ENCODE measurements at places on chromosomes 13 and 19.

DNA sequence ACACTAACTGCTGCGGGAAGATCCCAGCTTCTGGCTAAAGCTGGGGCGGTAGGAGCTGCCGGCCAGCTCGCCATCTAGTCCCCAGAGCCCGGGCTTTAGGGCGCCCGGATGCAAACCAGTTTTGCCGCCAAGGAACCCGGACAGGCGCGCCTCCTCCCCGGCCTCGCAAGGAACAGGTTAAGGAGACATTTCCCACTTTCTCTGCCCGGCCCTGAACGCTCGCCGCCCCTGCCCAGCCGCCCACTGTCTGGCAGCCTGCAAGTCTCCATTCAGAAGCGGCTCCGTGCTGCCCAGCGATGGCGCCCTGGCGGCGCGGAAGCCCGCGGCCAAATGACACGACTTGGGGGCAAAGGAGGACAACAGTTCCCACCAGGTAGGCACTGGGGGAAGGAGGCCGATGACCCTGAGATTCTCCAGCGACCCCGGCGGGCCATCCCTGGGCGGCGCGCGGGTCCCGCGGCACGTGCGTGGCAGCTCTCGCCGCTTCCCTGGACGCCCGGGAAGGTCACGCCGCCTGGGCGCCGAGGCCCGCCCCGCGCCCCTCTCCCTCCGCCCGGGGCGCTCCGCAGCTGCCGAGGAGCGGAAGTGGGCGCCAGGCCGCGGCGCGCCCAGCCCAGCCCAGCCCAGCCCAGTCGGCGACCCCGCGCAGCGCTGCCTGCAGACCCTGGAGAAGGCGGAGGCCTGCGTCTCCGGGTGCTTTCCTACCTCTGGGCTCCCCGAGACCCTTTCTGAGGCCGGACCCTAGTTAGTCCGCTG, 42.2 kb upstream of the HNRNPA1L2 start:
- DNase-seq, result peak; percentile 57

GRCh38 chr19:18635831-18636182, 1.0 kb upstream of the KLHL26 start:
- no peak for DNase-seq

DNA sequence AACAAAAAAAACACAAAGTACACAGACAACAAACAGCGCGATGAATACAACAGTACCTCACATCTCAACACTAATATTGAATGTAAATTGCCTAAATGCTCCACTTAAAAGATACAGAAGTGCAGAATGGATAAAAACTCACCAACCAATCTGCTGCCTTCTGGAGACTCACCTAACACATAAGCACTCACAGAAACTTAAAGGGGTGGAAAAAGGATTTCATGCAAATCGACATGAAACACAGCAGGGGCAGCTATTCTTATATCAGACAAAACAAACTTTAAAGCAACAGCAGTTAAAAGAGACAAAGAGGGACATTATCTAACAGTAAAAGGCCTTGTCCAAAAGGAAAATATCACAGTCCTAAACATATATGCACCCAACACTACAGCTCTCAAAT, 209.5 kb downstream of the ABCC4 start:
- DNase-seq, result no peak

- DNase-seq, result no peak
Measured at GRCh38 chr13:101399365-101399764, 16.9 kb downstream of the NALCN start.

GRCh38 chr13:31846961-31847752, 107.8 kb downstream of the RXFP2 start:
- no peak for DNase-seq

Measured in ovary (tissue), 10 donors.